ENCODE measurements at places on chromosomes 5 and 9.

DNA sequence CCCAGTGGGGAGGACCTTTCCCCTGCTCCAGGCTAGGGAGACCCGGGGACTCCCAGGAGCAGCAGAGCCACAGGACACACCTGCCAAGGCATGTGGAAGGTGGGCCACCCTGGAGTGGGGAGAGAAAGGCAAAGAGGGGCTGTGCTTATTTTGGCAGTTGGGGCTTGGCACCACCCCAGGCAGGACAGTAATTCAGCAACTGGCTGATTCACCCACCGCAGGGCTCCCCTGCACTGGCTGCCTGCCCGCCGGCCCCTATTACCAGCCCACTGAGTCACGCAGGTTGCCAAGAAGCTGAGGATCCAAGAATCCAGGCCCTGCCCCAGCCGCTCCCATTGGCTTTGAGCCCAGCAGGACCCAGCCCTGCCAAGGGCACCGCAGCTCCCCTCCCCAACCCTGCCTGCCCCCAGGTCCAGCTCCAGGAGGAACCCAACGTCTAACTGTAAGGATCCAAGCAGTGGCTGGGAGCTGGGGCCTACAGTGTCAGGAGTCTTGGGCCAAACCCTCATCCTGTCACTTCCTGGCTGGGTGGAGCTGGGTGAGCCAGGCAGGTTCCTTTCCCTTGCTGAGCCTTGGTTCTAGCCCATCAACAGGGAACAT, 14.2 kb upstream of the RALGDS start:
- no peak for DNase-seq

- DNase-seq: no peak
These were observed 73.4 kb upstream of the PPARGC1B start for GRCh38 chr5:149656576-149657182.

GRCh38 chr5:39447968-39448367, 23.2 kb upstream of the DAB2 start:
- no peak for DNase-seq

GRCh38 chr5:59640411-59640810, 253.1 kb downstream of the PDE4D start:
- no peak for DNase-seq

- no peak for DNase-seq
These were observed 151.7 kb upstream of the SMIM23 start for GRCh38 chr5:171633776-171634470.

- no peak for DNase-seq
These were observed 22.2 kb upstream of the TMEM161B start for GRCh38 chr5:88290801-88291200.

GRCh38 chr5:172482156-172483020, 28.1 kb upstream of the SH3PXD2B start:
- no peak for DNase-seq

- no peak for DNase-seq
These were observed 787.1 kb upstream of the CTNND2 start for GRCh38 chr5:12691330-12691729.

DNA sequence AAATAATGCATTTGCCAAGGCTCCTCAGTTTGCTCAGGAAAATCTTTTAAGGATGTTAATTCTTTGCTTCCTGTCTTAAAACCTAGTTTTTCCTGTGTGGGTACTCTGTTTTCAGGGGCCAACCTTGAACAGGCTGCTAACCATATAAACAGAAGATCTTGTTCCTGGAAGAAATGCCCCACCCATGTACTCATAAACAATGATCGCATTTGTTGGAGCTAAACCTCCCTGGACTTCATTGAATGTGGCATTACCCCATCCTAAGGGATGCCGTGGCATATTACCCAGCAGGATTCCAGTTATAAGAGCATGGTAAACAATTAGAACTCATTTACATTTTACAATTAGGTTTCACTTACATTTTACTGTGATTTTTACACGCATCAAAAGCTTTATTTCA, 436.0 kb downstream of the ZNF608 start:
- no peak for DNase-seq
